Activated naive CD8-positive, alpha-beta T cell treated with anti-CD3 and anti-CD28 coated beads for 36 hours (primary cell): ENCODE measurements at places on chromosomes 1 and 21.

GRCh38 chr1:103563056-103563455 lies 8.3 kb upstream of the AMY2B start:
- no peak for DNase-seq

GRCh38 chr1:52424231-52424636 lies 19.8 kb downstream of the PRPF38A start:
- DNase-seq, result peak; percentile 5

GRCh38 chr1:183957216-183957830 lies 80.2 kb downstream of the COLGALT2 start:
- DNase-seq, result no peak

- no peak for DNase-seq
These were observed 553.0 kb upstream of the ZP4 start for GRCh38 chr1:238443687-238444086.

DNA sequence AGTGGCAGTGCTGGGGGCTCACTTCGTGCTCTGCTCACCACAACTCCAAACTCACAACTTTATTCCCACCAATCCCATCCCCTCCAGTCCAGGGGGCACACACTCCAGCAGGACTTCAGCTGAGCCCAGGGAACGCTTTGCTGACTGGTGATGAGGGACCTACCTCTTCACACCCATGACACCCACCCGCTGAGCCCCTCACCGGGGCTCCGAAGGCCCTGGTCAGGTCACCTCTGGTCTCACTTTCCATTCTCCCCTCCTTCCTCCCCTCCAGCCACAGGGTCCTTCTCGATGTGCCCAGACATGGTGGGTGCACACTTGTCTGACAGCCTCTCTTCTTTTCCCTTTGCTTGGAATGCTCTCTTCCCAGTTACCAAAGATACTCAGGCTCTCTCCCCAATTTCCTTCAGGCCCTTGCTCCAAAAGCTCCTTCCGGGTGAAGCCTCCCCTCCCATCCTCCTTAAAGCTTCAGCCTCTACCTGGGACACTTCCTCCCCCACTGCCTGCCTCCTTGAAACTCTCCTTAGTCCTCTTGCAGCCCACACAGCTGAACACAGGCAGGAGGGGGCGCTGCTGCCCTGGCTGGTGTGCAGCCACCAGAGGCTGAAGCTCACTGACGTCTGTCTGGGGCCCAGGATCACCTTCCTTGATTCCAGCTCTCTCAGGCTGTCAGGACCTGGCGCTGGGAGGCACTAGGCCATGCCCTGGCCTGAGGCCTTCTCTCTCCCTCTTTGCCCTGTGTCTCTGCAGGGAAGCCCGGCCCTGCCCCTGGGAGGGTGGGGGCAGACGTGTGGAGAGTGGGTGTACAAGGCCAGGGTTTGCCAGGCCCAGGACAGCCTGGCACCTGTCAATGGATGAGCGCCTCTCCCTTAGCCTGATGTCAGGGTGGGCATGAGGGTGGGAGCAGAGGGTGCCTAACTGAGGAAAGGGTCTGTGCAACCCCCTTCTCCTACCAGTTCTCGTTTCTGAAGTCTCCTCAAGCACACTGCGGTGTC lies 1.6 kb downstream of the KCNE1 start:
- peak; percentile 60 for DNase-seq

DNA sequence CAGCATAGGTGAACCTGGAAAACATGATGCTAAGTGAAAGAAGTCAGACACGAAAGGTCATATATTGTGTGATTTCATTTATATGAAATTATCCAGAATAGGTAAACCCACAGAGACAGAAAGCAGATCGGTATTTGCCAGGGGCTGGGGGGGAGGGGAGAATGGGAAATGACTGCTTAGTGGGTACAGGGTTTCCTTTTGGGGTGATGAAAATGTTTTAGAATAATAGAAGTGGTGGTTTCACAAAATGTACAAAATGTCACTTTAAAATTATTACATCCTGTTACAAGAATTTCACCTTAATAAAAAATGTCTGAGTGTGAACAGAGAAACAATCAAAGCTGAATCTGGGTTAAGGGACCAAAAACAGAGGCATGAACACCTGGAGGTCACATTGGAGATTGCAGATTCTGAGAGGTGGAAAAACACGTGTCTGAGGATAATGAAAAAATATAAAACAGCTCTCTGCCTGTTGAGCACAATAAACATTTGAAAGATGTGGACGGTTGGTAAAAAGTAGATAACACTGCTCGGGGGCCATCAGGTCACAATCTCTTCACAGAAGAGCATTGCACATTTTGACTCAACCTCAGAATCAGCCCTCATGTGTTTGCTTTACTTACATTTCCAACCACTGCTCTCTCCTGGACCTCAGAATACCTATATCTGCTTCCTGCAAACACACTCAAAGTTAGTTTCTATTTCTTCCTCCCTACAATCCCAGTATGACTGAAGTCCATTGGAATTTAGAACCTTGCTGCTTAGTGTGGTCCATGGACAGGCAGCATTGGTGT lies 3.2 kb downstream of the SLAMF6 start:
- DNase-seq, result peak; percentile 42

- no peak for DNase-seq
These were observed 29.4 kb downstream of the PTGFR start for GRCh38 chr1:78520216-78520615.

DNA sequence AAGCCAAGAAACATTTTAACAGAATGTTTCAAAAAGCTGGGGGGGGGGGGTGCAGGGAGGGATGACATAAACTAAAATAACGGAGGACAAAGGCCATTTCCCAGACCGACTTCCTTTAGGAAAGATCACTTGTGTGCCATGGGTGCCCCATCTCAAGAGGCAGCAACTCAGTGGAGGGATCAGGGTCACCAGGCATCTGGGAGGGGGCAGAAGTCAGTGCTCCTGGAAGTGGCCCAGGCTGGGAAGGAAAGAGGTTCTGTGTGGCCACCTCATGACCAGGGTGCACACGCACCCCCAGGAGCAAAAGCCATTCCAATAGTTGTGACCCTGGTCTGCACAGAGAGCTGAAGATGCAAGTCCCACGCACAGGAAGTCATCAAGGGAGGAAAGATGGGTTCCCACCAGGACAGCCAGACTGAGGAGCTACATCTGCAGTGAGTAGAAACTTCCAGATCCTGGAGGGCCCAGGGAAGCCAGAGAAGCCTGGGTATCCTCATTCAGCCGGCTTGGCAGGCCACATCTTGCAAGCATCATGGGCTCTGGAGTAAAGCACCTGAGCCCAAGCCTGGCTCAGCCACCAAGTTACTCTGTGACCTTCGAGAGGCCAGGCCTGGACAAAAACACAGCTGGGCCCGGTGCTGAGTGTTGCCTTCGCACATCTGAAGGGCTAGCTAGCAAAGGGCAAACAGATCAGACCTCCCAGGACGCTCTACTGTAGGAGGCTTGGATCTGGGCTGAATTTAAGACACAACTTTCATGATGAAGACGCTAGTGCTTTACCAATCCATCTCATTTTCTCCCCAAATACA lies 36.0 kb downstream of the NPHP4 start:
- no peak for DNase-seq

DNA sequence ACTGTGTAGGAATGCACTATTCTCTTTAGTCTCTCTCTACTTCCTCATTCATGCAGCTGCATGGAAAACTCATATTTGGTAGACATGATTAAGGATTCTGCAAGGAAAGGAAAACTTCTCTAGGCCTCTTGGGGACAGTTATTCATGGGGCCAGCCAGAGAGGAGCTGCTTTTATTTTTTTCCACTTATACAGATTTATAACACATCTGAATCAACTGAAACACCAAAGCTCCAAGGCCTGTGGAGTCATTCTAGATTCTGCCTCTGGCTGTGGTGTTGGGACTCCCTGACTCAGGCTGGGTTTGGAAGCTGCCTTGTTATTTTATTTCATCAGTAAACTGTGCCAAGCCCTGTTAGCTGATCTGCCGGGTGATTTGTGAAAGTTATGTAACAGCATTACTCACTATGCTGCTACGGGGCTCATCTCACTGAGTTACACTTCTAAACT lies 83.9 kb upstream of the EDEM3 start:
- DNase-seq, result no peak

DNA sequence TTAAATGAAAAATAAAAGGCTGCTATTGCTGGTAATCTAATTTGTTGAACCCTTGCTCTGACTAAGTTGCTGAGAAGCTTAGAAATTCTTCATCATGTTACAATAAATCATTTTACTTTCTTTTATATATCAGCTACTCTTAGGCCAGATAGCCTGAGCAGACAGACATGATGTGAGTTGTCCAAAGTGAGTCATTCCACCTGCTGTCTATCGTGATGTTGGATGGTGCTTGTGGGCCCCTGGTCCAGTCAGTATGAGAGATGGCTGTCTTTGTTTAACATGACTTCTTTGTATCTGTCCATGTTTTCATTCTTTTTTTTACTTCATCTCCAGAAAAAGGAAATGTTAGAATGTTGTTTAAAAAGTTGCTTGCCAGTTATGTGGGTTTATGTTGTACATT lies 188.8 kb downstream of the ADGRL2 start:
- no peak for DNase-seq
